Fibroblast of skin of left biceps (primary cell): ENCODE measurements at places on chromosomes 1 and 21.

DNA sequence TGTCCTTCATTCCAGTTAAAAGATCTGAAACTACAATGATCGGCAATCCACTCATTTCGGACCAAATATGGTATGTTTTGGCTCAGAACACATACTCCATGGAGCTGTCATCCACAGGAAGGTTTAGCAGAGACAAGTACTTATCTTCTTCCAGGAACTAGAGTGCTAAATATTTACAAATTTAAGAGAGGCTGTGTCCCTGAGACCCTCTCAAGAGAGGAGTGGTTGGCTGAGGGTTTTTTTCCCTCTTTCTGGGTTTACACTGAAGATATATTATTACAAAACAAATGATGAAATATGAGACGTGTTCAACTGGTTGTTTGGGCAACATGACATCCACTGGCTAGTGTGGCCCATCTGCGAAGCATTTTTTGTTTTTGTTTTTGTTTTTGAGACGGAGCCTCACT is 25.9 kb upstream of the NID1 start:
- DNase-seq, result no peak

DNA sequence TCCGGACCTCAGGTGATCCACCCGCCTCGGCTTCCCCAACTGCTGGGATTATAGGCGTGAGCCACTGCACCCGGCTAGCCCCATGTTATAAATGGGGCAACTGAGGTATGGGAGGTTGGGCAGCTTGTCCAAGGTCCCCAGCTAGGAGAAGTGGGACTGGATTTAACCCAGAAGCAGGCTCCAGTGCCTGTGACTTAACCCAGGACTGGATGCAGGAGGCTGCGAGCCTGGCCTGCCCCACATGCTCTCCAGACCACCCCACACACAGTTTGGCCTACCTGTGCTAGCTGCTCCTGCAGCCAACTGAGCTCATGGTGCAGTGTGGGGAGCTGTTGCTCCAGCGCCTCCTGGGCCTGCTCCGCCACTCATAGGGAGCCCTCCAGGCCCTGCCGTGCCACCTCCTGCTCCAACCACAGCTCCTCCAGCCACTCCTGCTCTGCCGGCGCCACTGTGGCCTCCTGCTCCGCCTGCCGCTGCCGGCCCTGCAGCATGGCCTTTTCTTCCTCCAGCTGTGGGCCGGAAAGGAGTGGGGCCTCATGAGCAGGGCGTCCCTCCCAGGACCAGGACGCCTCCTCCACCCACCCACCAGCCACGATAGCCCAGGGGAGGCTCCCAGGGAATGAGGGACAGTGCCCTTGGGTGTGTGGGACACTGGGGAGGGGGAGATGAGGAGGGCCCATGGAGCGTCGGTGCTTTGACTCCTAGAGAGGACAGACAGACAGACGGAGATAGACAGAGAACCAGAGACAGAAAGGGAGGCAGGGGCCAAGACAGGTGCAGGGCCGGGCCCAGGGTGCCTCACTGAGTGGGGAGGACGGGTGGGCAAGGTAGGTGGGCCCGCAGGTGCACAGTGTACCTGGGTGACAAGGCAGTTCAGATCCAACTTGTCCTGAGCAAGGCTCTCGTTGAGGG is 12.4 kb upstream of the NBPF1 start:
- no peak for DNase-seq

DNA sequence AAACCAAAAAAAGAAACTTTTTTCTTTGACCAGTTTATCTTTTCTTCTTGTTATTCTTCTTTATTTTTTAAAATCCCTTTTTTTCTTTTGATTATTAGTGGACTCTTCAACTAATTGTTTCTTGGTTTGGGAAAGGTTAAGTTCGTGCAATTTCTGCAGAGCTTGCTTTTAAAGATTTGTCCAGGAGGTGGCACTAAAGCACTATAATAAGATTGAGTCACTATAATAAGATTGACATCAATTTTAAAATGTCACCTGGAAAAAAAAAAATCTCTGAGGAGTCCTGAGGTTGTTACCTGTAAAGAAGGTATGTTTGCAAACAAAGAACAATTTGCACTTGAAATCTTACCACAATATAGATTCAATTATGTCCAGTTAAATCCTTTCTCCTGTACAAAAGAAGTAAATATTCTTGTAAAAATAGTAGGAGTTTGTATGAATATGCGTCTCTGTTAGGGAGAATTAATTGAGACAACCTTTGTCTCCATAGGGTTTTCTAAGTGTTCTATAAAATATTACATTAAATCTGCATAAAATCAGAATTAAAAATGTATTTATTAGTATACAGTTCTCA is 166.7 kb downstream of the ADGRL4 start:
- no peak for DNase-seq

DNA sequence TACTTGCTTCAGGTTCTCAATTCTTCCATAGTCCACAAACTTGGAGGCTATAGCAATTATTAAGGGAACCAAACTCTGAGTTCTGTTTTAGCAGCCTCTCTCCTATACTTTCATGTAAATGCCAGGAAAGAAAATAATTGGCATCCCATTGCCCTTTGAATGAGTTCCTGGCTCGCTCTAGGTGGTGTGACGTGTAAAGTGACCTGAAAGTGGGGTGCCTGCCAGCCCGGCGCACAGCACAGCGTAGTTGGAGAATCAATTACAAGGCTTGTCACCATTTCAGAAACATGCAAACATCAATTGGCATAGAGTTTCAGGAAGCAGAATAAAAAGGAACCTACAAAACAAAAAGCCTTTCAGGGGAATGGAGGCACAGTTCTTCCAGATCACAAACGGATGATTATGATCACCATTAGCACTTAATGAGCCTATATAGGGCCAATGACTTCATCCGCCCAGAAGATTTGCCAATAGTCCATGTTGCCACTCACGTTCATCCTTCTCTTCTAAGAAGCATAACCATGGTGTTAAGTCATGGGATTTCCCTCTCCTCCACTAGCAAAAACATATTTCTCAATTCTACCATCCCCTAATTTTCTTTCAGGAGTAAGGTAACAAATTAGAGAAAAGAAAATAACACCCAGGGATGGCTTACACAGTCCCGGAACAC is 354.6 kb upstream of the ADGRL2 start:
- DNase-seq, result no peak

- DNase-seq, result no peak
These were observed 12.6 kb downstream of the B3GALT5 start for GRCh38 chr21:39625211-39625895.

- DNase-seq, result no peak
These were observed 204.7 kb downstream of the LHX8 start for GRCh38 chr1:75338616-75339483.

DNA sequence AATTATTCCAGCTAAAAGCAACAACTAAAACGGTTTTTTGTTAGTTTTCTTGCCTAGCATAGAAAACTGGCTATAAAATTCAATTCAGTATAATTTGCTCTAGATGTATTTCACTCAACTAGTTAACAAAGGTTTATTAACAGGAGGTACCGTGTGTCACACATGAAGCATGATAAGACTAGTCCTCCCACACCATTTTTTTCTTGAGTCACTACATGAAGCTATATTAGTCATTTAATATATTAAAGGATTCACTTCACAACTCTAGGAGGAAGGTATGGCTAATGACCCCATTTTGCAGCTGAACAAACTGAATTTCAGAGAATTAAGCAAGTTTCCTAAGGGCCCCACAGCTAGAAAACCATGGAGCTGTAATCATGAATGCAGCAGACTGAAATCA is 307.8 kb upstream of the USP25 start:
- no peak for DNase-seq

DNA sequence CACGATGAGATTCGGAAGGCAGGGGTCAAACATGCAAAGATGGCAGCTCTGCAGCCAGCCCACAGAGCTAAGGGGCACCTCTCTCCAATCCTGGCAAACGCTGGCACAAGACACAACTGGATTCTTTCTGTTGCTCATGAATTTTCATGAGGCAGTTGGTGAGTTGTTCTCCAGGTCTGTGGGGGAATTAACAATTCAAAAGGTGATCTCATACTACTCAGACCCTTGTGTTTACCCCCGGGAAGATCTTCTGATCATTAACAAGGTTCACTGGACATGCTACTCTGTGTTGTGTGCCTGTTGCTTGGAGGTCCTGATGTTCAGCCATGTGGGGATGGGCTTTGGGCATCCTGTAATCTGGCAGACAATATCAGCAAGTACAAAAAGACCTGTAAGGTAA is 128.9 kb downstream of the HHAT start:
- no peak for DNase-seq

GRCh38 chr21:43762303-43763128 is 13.6 kb downstream of the CSTB start:
- DNase-seq, result no peak

DNA sequence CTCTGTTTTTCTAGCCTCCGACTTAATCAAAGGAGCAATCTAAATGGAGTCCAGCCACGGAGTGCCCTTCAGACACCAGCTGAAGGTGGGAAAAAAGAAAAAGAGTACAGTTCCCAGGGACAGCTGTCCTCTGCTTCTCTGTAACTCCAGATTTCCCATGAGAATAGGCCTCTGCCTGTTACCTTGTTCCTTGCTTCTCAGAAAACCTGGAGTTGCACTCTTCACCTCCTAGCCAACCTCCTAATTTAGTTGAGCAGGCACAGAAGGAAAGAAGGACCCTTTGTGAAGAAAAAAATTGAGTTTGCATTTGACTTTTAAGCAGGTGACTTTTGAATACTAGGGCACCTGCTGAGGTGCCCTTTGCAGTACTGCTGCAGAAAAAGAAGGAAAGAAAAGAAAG is 8.3 kb downstream of the BARHL2 start:
- no peak for DNase-seq

DNA sequence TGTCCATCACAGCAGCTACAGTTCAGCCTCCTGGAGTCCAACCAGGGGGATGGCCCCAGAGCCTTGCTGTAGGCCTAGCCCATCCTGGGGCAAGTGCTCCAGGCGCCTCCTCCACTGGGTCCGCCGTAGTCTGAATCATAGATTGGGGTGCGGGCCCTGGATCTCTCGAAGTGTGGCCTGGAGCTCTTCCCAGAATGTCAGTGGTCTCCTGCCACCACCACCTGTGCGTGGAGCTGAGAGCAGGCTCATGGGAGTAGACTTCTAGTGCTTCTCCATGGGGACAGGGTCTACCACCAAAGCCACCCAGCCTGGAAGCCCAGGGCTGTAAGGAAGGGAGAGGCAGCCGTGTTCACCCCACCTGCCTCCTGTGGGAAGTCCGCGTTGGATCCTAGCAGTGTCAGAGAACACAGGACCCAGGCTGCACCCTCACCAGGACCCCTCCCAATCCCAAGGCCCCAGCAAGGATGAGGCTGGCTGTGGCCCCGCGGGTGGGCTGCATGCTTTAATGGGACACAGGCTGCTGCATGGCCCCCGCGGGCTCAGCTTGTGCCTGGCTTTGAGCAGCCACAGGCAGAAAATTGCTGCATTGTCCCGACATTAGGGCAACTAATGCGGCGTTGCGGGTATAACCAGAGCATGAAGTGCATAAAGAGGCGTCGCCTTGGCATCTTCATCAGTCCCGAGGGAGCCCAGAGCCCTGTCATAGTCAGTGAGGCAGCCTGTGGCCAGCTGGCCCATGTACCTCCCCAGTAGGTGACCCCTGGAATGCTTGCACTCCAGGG is 735 bp upstream of the HES3 start:
- no peak for DNase-seq

DNA sequence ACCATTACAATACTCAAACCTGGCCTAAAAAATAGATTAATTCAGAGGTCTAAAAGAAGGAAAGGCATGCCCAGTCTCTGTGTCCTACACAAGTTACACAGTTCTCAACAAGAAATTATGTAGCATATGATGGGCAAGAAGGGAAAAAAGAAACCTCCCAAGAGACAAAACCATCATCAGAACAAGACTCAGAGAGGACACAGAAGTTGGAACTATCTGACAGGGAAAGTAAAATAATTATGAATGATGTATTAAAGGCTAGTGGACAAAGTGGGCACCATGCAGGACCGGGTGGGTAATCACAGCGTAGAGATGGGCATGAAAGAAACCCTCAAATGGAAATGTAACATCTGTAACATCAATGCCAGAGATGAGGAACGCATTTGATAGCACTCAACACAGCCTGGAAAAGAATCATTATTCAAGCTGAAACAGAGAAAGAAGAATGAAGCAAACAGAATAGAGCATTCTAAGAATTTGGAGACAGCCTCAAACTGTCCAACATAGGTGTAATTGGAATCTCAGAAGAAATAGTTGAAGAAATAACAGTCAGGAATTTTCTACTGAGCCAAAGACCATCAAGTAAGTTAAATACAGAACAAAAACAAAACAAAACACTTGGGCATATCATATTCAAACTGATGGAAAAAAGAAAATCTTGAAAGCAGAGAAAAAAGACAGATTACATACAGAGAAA is 29.7 kb downstream of the PER3 start:
- DNase-seq, result no peak

- DNase-seq, result no peak
These were observed 130.6 kb downstream of the EDEM3 start for GRCh38 chr1:184624051-184624450.
